ENCODE measurements at places on chromosomes 5 and 9. TPM values are rescaled to one million over a fixed set of nuclear protein-coding genes. Genes with fewer than 3 reads are reported as not detected.

DNA sequence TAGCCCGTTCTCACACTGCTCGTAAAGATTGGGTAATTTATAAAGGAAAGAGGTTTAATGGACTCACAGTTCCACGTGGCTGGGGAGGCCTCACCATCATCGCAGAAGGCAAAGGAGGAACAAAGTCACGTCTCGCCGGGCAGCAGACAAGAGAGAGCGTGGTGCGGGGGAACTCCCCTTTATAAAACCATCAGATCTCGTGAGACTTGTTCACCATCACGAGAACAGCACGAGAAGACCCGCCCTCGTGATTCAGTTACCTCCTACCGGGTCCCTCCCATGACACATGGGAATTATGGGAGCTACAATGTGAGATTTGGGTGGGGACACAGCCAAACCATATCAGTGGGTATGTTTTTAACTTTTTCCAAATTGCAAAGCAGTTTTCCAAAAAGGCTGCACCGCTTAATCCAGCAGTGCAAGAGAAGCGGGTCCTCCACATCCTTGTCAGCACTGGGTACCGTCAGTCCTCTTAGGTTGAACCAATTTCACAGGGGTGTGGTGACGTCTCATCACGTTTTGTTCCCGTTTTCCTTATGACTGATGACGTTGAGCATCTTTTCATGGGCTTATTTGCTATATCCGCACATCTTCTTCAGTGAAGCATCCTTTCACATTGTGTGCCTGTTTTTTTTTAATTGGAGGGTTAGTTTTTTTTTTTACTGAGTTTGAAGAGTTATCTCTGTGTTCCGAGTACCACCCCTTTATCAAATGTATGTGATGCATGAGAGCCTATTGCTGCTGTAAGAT lies 8.0 kb upstream of the FCN2 start:
- DNase-seq, result no peak
- H3K4me1 ChIP-seq, result no peaks in the 10 kb centered on the region
- H3K27me3 ChIP-seq, result peaks cover 3% of the 10 kb centered on the region
- no peaks in the 10 kb centered on the region for H3K36me3 ChIP-seq

- peak overlapping the region; percentile 60 for H3K27ac ChIP-seq
- no peaks in the 10 kb centered on the region for H3K36me3 ChIP-seq
- H3K4me3 ChIP-seq, result no peak overlapping the region
- no peaks in the 10 kb centered on the region for H3K4me1 ChIP-seq
These were observed 23.5 kb downstream of the RIGI start for GRCh38 chr9:32502464-32502863.

DNA sequence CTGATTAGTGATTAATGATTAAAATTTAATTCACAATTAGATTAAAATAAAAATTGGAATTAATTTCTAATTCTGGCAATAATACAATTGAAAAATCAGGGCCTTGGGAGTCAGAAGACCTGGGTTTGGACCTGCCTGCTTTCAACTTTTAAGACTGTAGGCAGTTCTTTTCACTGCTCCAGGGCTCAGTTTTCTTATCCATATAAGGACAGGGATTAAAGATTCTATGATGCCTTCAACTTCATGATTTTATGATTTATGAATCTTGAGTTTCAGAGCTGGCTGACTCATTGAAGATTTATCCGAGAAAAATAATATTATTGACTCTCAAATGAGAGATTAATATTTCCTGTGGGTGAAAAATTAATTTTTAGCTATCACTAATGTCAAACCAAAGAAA lies 208.6 kb upstream of the ANKH start:
- H3K4me1 ChIP-seq, result no peaks in the 10 kb centered on the region
- no peaks in the 10 kb centered on the region for H3K36me3 ChIP-seq
- no peaks in the 10 kb centered on the region for H3K27me3 ChIP-seq
- DNase-seq, result no peak
- no peak overlapping the region for H3K4me3 ChIP-seq
- no peak overlapping the region for H3K27ac ChIP-seq

DNA sequence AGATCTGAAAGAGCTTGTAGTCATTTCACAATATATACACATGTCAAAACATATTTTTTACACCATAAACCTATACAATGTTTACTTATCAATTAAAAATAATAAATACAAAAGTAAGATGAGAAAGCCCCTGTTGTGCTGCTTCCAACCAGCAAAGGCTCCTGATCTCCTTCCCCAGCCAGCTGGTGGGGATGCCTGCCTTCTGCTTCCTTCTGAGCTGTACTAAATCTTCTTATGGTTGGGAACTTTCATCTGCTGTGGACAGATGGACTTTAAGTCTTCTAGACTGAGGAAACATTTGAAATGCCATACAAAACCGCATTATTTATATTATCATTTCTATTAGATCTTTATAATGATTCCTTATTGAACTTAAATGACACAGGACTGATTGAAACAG lies 745.3 kb upstream of the CHD1 start:
- no peak overlapping the region for H3K4me3 ChIP-seq
- DNase-seq, result no peak
- no peaks in the 10 kb centered on the region for H3K36me3 ChIP-seq
- no peak overlapping the region for H3K27ac ChIP-seq
- H3K4me1 ChIP-seq, result no peaks in the 10 kb centered on the region

- H3K4me1 ChIP-seq, result no peaks in the 10 kb centered on the region
- no peaks in the 10 kb centered on the region for H3K36me3 ChIP-seq
- H3K27ac ChIP-seq, result no peak within 1 kb of the TSS
- DNase-seq, result no peak
- H3K4me3 ChIP-seq, result no peak within 1 kb of the TSS
These were observed at the start of gene PCDHB9 for GRCh38 chr5:141186897-141187512. Gene PCDHB9, plus strand, starts transcription at chr5:141187161. Its CDS starts 158 bp downstream, at chr5:141187319.

NEUROG1 gene
- total RNA-seq, result not detected

EHMT1 gene
- 42.8 TPM for total RNA-seq

EQTN gene
- total RNA-seq, result not detected

OR4F3 gene
- 0.40 TPM for total RNA-seq

NUP214 gene
- 45.4 TPM for total RNA-seq

GAPT gene
- total RNA-seq, result 0.18 TPM

DBN1 gene
- total RNA-seq, result 19.1 TPM
